ENCODE measurements at places on chromosomes 2 and 18.

GRCh38 chr2:236229186-236229585 lies 35.0 kb downstream of the ASB18 start:
- DNase-seq, result no peak

- DNase-seq, result no peak
Measured at GRCh38 chr2:207184348-207184747, 18.6 kb upstream of the KLF7 start.

- DNase-seq, result no peak
Measured at GRCh38 chr2:154097833-154098398, 226.2 kb downstream of the GALNT13 start.

- DNase-seq, result no peak
Measured at GRCh38 chr18:77068321-77069312, 64.0 kb downstream of the MBP start.

DNA sequence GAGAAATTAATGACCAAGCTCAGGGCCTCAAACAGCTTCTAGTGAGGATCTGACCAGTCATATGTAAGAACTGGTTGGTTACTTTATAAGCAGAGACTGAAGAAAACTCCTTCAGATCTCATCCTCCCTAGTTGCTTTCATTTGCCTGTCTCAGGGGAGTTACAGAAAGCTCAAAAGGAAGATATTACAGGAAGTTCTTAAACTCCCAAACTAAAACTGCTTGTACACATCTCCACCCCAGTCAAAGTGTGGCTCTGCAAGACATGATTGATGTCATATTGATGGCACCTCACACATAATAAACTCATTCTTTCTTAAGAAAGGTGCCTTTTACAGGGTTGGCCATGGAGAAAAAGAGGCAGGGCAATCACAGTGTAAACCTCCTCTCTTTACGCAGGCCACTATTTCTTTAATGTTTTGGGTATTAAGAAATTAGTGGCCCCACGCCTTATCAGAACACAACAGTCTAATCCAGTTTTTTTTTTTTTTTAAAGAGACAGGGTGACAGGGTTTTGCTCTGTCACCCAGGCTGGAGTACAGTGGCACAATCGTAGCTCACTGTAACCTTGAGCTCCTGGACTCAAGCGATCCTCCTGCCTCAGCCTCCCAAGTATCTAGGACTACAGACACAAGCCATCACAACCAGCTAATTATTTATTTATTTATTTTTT lies 62.6 kb upstream of the STK17B start:
- DNase-seq, result no peak

- DNase-seq, result no peak
Measured at GRCh38 chr2:173493874-173494273, 139.2 kb downstream of the CDCA7 start.

GRCh38 chr2:95326433-95327140 lies 29.4 kb downstream of the KCNIP3 start:
- DNase-seq, result no peak

- no peak for DNase-seq
Measured at GRCh38 chr2:186570604-186571003, 19.3 kb upstream of the ITGAV start.

- DNase-seq, result no peak
Measured at GRCh38 chr2:190718652-190719526, 70.0 kb downstream of the NAB1 start.

GRCh38 chr2:1045109-1045508 lies 94.5 kb downstream of the SNTG2 start:
- no peak for DNase-seq

GRCh38 chr2:233892793-233893192 lies 24.4 kb upstream of the TRPM8 start:
- no peak for DNase-seq

- no peak for DNase-seq
Measured at GRCh38 chr18:65409261-65409660, 341.6 kb upstream of the CDH7 start.

GRCh38 chr2:39913648-39914461 lies 134.8 kb upstream of the THUMPD2 start:
- no peak for DNase-seq

- DNase-seq, result peak; percentile 77
Measured at GRCh38 chr18:5237723-5238370, 40.8 kb upstream of the AKAIN1 start.

DNA sequence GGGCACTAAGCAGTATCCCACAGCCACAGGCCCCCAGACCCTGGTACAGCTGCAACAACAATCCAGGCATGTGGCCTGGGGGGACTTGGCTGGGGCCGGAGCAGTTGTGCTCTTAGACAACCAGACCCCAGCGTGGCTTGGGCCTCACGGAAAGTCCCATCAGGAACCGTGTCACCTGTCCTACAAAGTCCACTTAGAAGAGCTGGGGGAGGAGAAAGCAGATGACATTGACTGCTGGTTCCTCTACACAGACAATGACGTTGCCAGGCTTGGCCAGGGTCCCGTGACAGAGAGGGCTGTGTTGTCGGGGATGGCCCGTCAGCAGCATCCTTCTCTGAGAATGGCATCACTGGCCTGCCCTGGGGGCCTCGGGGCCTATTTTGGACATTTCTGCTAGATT lies 124.5 kb downstream of the SEPTIN10 start:
- DNase-seq, result no peak

- DNase-seq, result no peak
Measured at GRCh38 chr2:219448776-219449341, 14.2 kb downstream of the SPEG start.

DNA sequence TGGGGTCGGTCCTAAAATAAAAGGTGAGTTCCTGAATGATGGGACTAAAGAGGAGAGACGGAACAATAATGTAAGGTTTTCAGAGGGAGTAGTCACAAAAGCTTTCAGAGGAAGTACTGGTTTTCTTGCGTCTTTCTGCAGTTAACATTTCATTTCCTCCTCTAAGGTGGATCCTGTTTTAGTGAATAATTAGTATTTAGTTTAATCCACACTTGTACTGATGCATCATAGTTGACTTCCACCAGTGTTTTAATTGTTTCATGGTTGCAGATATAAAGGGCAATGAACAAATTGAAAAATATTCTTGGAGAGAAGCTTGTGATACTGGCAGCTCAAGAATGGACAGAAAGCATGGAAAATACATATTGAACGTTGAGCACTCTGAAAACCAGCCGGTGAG lies at the start of gene DYNAP:
TSS of gene DYNAP (plus strand) at position 301 of the 400 bp plus-strand sequence. CDS start at position 339, 38 bp downstream.
- no peak for DNase-seq

DNA sequence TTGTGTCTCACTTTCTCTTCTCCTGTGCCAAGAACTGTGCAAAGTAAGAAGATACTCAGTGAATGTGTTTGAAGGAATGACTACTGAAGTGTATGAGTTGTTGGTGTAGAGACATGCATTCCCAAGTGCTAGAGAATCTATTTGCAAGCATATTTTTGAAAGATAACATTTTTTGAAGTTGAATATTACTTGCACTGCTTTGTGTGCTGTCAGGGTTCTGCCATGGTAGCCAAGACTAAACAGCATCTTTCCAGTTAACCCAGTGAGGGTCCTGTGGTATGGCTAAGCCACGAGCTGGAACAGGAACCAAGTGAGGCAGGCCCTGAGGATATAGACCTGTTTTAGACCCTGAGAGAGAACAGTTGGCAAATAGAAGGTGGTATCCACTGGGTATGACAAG lies 35.2 kb upstream of the EFEMP1 start:
- no peak for DNase-seq

- DNase-seq, result no peak
Measured at GRCh38 chr2:231133365-231134099, 8.7 kb upstream of the HTR2B start.

GRCh38 chr2:6966446-6966940 lies 49.3 kb downstream of the RNF144A start:
- DNase-seq, result no peak

- DNase-seq, result no peak
Measured at GRCh38 chr2:11572996-11573395, 39.2 kb downstream of the GREB1 start.

DNA sequence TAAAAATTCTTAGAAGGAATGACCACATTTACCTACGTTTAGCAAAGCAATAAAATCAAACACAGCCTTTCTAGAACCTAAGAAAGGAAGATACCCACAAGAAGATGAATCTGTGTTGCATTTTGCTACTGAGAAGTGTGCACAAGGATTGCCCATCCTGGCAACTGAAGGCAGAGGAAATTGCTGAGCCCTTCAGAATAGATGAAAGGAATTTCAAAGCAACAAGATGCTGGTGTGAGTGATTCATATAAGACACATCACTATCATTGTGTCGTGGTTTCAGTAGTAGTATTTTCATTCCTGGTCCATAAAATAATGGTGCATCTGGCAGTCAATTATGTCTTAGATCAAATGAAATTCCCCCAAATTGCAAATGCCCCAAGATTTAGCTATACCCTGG lies 48.4 kb upstream of the ANKRD44 start:
- DNase-seq, result no peak

DNA sequence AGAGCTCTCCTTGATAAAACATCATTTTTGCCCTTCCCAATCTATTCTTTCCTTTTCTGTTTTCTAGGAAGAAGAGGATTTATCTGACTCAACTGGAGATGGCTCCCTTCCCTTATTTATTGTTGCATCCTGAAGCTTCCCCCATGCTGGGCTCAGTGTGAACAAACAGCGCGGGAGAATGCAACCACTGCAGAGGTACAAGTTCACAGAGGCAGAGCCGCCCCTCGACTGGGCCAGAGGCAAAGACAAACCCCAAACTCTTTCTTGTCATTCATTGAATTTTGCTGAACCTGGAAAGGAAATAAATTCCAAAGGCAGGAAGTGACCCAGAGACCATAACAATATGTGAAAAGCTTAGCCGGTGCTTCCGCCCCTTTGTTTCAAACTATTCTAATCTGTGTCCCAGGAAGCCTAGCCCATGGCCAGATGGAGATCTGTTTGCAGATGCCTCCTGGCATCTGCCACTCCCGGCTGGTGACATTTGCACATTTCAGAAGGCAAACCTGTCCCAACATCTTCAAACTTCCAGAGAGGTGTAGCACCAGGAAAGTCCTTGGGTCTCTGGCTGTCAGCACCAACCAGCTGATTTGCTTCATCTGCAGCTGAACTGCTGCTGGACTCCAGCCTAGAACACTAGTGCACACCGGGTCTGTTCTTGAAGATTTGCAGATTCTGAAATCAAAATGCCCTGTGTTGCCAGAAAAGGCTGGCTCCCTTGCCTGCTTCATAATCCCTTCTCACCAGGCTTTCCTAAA lies 79.4 kb upstream of the MAP4K3 start:
- no peak for DNase-seq

DNA sequence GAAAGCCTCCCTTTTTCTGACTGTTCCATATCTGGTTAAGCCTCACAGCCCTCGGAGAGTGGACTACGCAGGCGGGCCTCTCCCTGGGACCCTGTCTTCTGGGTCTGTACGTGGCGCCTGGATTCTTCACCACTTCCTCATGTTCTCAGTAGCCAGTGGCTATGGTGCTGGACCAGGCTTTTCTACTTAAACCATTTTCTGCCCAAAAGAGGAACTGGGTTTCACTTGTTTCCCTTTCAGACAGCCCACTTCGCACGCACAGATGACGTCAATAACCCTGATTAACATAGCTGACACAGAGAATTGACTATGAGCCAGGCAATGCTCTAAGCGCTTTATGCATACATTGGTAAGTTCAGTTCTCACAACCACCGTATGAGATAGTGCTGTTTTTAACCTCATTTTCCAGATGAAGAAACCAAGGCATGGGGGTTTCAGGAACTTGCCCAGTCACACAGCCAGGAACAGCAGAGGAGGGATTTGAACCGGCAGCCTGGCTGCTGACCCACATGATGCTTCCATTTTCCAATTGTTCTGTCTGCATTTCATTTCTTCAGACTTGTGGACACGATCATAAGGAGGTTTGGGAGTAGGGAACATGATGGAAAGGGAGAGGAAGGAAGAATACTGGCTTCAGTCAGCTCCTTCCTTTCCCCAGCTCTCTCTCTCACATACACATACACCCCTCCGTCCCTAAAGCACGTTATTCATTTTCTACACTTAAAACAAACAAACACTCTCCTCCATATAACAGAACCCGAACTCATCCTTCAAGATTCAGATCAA lies 41.7 kb downstream of the MYOM1 start:
- no peak for DNase-seq

DNA sequence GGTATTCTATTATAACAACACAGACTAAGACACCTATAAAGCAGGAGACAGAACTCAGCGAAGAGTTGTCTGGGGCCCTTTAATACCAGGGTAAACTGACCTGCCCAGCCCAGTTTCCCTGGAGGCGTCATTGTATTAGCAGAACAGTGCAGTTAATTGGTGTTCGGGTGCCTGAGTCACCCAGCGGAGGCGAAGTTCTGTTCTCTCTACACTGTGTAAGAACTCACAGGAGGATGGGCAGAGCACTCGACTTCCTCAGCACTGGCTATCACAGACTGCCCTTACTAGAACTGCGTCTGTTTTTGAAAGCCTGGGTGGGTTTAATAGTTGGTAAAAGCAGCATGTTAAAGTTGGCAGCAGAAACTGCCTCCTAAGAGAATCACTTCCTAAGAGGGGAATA lies 106.5 kb upstream of the ATP8B1 start:
- DNase-seq, result no peak

- peak; percentile 74 for DNase-seq
Measured at GRCh38 chr2:73112913-73113854, at the start of gene RAB11FIP5. RAB11FIP5 (minus strand) TSS chr2:73112948; CDS start chr2:73112777, 171 bp downstream.

DNA sequence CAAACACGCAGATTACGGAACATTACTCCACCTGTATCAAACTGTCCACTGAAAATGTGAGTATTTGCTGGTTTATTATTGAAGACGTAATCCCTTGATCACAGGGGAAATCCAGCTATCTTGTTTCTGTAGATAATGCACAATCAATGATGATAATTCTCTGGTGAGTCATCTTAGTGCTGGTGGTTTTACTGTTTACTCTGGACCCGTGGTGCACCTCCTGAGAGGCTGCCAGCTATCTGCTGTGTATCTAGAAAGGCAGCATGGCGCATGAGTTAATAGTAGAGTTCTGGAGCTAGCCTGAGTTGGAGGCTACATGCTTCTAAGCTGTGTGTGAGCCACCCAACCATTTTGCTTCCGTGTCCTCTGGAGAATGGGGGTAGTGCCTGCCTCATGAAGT lies 6.5 kb downstream of the NCAPH start:
- peak; percentile 14 for DNase-seq

DNA sequence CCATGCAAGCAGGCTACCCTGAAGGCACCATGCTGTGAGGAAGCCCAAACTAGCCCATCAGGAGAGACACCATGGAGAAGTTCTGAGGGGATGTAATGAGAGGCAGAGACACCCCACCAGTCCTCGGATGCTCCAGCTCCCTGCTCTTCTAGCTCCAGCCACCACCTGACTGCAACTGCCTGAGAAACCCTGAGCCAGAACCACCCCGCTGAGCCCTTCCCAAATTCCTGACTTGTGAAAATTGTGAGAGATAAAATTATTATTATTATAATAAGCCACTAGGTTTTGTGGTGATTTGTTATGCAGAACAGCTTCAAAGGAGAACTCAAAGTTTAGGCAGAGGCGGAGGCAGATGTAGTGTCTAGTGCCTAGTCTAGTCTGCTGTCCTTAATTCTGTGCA lies 67.1 kb upstream of the HK2 start:
- no peak for DNase-seq

Measured in activated T-helper 1 cell treated with anti-CD3 and anti-CD28 coated beads, Interleukin-2, amount 50 U/mL, for 16 hours (primary cell).